Nasal cavity respiratory epithelium epithelial cell of viscerocranial mucosa (primary cell): ENCODE measurements at places on chromosomes 5 and 9. TPM values are rescaled to one million over a fixed set of nuclear protein-coding genes. Genes with fewer than 3 reads are reported as not detected.

The GABRB2 gene
- not detected in 2 replicates for total RNA-seq

The GABRA1 gene
- not detected in 2 replicates for total RNA-seq

The SLC34A3 gene
- under 0.01 TPM in 1 of 2 replicates, not detected in the other for total RNA-seq

The PTGER4 gene
- total RNA-seq, result 10.3 and 67.3 TPM in 2 replicates

The CCDC152 gene
- 0.21 and 0.68 TPM in 2 replicates for total RNA-seq

The ARID3C gene
- total RNA-seq, result 0.34 and 0.50 TPM in 2 replicates

The EQTN gene
- total RNA-seq, result 0.14 TPM in 1 of 2 replicates, not detected in the other

The PSMB7 gene
- 135 and 248 TPM in 2 replicates for total RNA-seq

The SHISAL2B gene
- total RNA-seq, result not detected in 2 replicates

The RPS23 gene
- total RNA-seq, result 4,332 and 5,861 TPM in 2 replicates

The WDR38 gene
- total RNA-seq, result not detected in 2 replicates

The ABO gene
- 0.14 TPM in 1 of 2 replicates, not detected in the other for total RNA-seq

The CNTNAP3 gene
- total RNA-seq, result 7.2 and 10.3 TPM in 2 replicates

The BRD3 gene
- total RNA-seq, result 6.8 and 22.7 TPM in 2 replicates

The FOXD4L6 gene
- total RNA-seq, result under 0.01 TPM in 1 of 2 replicates, not detected in the other

The ADGRD2 gene
- total RNA-seq, result 0.07 and 0.34 TPM in 2 replicates

The ITGA2 gene
- 21.2 and 97.1 TPM in 2 replicates for total RNA-seq

The MEGF10 gene
- under 0.01 and 0.14 TPM in 2 replicates for total RNA-seq

The ROPN1L gene
- 0.07 TPM in 1 of 2 replicates, not detected in the other for total RNA-seq

The NMRK1 gene
- total RNA-seq, result 30.4 and 36.6 TPM in 2 replicates

The HMCN2 gene
- total RNA-seq, result under 0.01 TPM in 2 replicates

The IFNA21 gene
- total RNA-seq, result not detected in 2 replicates

The CDC25C gene
- 0.07 and 0.34 TPM in 2 replicates for total RNA-seq

The ZFP2 gene
- total RNA-seq, result 1.0 and 1.7 TPM in 2 replicates

The IFNA2 gene
- not detected in 2 replicates for total RNA-seq

The CNTLN gene
- total RNA-seq, result 1.4 and 3.3 TPM in 2 replicates

The ANKRD18A gene
- total RNA-seq, result 1.0 and 1.9 TPM in 2 replicates

The DOLK gene
- total RNA-seq, result 20.8 and 21.0 TPM in 2 replicates

The HEMGN gene
- not detected in 2 replicates for total RNA-seq

The LRRC26 gene
- 2.1 TPM in 1 of 2 replicates, not detected in the other for total RNA-seq

The KCNN2 gene
- under 0.01 TPM in 1 of 2 replicates, not detected in the other for total RNA-seq

The FCN2 gene
- total RNA-seq, result not detected in 2 replicates

The OCLN gene
- total RNA-seq, result 67.5 and 148 TPM in 2 replicates

The STKLD1 gene
- under 0.01 and 0.07 TPM in 2 replicates for total RNA-seq

The PCDHGC4 gene
- 0.34 and 1.2 TPM in 2 replicates for total RNA-seq

The TAL2 gene
- not detected in 2 replicates for total RNA-seq

The ZNF300 gene
- 5.5 and 6.3 TPM in 2 replicates for total RNA-seq

The GRAMD2B gene
- 23.6 and 25.3 TPM in 2 replicates for total RNA-seq

The WNT8A gene
- total RNA-seq, result not detected in 2 replicates

The P4HA2 gene
- total RNA-seq, result 119 and 355 TPM in 2 replicates

The FOXI1 gene
- not detected in 2 replicates for total RNA-seq

The NUTM2G gene
- not detected in 2 replicates for total RNA-seq

The C9 gene
- total RNA-seq, result not detected in 2 replicates

The SLC27A6 gene
- total RNA-seq, result 0.28 and 0.34 TPM in 2 replicates
